NCI-H1436 (cell line): ENCODE measurements at places on chromosomes 5 and 9.

DNA sequence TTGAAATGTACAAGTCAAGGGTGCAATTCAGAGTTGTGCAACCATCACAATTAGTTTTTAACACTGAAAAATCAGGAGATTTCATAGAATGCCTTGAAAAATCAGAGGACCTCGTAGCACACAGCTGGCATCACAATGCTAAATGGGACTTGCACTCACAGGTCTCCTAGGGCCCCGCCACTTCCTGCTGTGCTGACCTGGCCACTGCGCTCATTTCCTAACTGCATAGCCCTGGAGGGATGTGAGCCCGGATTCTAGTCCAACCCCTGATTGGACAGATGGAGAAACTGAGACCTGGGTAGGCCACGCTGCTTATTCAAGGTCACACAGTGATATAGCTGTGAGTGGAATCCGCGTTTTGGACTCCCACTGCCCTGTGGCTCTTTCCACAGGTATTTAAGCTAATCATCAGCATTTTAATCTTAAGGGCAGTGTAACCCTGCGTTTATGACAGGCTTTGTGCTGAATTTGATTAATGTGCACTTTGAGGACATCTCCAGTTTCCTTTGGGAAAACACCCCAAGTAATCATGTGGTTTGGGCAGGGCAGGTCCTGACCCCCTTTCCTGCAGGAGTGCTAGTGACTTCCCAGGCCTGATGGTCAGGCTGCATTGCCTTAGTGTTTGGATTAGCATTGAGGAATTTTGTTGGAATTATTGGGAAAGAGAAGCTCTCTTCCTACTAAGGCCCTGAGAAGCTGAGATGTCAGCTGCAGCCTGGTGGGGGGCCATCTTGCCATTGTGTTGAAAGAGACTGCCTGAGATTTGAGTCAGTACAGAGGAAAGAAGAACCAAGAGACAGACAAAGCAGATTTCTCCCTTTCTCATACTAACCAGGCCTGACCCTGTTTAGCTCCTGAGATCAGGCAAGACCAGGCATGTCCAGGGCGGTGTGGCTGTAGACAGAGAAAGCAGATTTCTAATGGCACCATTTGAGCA lies 36.2 kb downstream of the STC2 start:
- DNase-seq: no peak

DNA sequence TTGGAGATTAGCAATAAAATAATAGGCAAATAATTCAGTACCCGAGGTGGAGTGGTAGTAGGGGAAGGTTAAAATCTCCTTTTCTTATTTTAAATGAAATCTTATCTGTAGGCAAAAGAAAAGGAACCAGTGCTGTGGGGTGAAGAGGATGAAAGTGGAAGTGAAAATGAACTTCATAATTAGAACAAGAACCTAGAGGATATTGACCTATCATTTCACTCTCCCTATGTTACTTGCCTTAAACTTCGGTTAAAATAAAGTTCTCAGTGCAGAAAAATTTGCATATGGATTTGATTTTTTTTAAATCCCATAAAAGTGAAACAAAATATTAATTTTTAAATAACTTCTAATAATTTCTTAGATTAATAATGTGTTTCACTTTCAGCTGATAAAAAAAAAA lies 1094.9 kb upstream of the C9orf72 start:
- DNase-seq: no peak

DNA sequence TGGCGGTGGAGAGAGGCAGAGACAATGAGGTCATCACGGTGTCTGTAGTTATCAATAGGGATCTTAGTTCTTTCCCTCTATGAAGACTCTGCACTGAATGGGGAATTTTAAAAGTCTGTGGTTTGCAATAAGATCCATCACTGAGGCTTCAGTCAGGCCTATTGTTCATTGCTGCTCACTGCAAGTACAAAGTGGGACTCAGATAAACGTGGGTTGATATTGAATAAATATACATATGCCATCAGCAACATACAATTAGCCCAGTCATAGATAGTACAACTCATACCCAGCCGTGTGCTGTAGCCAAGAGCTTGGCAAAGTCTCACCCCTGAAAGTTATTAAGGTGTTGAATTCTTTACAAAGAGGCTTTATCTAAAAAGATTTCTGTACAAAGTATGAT lies 88.4 kb downstream of the ENC1 start:
- no peak for DNase-seq

DNA sequence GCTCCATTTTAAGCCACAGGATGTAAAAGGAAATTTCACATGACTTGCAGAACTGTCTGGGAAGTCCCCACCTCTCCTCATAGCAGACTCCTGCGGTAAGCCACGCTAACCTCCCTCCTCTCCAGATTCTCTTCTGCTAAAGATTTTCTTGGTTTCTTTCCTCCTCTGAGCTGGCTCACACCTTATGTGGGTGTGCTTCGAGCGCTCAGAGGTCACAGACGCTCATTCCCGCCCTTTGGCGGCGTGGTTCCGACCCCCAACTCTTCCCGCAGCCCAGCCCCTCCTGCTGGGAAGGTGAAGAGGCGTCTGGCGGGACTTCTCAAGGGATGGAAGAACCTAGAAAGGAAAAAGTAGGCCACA lies 32.9 kb upstream of the CDK20 start:
- no peak for DNase-seq

GRCh38 chr5:75202935-75203334 lies 33.7 kb downstream of the ANKRD31 start:
- no peak for DNase-seq

- no peak for DNase-seq
These were observed 69.4 kb upstream of the ADAMTSL1 start for GRCh38 chr9:18404434-18405029.

DNA sequence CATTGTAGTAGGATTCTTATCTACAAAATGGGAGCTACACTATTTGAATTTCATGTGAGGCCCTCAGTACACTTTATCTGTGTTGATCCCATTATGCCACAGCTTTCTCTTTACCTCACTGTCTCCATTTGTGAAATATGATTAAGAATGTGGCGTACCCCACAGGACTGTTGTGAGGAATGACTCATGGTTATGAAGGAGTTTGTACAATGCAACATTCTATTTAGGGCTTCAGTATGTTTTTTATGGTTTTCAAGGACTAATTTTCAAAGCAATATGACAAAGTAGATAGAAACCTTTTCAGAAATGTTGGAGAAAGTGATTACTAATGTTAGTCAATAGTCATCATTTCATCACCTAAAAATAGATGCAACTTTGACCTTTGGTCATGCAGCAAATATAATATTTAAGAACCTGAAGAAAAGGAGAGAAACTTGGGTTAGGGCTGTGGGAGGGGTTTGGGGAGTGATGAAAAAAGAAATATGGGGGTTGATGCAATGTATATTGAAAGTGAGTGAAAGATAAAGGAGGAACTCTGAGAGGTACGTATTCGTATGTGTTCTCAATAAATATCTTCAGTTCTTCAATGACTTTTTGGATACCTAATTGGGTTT lies 53.7 kb upstream of the PIP5K1B start:
- no peak for DNase-seq

DNA sequence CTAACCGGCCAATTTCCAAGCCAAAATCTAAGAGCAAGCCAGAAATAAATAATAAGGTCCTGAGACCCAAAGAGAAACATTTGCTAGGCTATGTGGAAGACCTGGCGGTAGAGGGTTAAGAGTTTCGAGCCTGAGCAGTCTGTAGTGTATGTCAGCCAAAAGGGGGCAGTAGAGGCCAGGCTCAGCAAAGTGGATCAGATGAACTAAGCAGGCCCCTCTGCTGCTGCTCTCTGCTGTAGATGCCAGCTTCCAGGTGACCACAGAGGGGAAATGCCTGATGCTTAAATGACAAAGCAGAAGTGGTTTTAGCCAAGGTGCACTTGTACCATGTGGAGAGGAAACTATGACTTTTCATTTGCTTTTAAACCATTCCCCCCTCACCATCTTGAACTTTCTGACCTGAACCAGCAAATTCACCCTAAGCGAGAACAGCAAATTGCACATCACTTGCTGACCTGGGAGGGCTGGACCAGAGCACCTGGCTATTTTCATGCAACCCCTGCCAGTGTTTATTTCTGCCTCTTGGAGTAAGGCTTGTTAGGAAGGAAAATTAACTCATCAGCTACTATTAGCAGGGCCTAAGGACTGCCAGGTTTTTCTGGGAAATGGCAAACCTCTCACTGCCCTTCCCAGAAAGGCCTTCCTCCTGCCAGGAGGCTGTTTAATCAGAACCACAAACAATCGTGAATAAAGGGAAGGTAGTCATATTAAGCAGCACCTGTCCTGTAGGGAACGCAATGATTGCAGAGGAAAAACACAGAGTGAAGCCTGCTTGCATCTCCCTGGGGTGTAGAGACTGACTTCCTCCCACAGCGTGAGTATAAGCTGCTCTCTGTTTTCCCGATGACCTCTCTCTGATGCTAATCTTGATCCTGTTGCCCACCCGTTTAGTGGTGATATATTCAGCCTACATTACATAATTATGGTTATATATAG lies 818.2 kb downstream of the TLR4 start:
- DNase-seq: peak; percentile 37

DNA sequence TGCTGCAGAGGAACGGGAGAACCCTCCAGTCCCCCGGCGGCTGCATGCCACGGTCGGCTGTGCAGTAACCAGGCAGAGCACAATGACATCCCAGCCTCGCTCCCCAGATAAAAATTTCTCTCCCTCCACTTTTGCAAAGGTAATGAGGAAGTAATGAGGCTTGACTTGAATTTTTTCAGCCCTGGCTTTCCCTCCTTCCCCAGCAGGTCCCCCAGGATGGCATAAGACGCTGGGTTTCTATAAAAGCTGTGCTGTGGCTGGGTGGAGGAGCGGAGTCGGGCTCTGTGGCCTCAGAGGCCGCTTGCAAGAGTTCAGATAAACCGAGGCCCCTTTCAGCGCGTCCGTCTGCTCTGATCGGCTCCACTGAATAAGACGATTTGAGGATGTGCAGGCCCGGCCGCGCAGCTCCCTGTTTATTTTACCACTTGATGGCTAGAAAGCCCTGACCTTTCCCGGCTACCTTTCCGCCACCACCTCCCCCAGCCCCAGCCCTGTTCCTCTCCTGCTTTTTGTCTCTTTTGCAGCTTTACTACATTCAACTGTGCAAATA lies 351.9 kb upstream of the IRX2 start:
- DNase-seq: no peak

DNA sequence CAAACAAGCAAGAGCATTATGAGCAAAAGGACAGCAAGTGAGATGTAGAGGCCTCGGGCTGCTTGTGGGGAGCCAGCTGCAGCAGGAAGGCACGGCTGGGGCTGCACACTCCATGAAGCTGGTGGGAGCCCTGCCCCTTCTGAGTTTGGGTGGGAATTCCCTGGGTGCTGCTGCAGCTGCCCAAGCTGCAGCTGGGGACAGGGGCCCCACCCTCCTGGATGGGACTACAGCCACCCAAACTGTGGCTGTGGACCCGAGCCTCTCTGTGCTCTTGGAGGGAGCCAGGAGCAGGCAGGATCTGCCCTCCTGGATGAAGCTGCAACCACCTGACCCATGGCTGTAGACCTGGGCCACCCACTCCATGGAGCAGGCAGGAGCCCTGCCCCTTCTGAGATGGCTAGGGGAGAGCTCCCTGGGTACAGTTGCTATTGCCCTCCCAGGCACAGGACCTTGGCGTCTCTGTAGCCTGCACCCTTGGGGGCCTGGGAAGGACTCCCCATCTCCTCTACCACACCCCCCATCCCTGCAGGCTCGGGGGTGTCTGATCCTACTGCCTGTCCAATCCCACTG lies 159.1 kb downstream of the ERCC6L2 start:
- DNase-seq: no peak

DNA sequence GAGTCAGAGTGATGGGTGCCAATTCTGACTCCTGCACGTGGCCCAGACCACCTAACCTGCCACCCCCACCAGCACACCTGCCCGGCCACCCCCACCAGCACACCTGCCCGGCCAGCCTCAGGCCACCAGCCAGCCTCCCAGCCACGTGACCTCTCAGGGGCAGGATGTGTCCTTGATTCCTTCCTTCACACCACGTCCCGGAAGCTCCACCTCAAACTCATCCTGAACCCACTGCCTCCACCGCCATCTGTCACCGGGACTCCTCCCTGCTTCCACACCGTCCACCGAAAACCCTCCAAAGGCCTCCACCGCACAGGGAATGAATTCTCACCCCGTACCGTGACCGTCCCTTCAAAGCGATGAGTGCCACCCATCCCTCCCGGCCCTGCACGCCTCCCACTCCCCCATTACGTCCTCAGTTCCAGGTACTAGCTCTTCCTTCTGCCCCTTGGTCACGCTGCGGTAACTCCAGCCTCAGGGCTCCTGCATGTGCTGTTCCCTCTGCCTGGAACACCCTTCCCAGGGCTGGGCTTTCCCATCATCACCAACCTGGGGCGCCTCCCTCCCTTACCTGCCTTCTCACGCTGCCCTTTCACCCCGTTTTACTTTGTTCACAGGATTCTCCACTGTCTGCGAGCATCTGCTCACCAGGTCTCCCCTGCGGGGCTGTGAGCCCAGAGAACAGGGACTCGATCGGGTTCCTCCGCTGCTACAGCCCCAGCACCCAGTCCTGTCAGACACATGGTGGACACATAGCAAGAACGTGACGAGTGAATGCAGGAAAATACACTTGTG lies 82.9 kb downstream of the ADAMTS2 start:
- no peak for DNase-seq

GRCh38 chr9:76451234-76451633 lies 7.7 kb upstream of the GCNT1 start:
- no peak for DNase-seq

- no peak for DNase-seq
These were observed 176.8 kb downstream of the MACROH2A1 start for GRCh38 chr5:135222171-135222681.

- no peak for DNase-seq
These were observed 116.2 kb downstream of the ROR2 start for GRCh38 chr9:91833878-91834255.

GRCh38 chr9:109766351-109766750 lies 13.6 kb upstream of the PALM2AKAP2 start:
- DNase-seq: no peak

DNA sequence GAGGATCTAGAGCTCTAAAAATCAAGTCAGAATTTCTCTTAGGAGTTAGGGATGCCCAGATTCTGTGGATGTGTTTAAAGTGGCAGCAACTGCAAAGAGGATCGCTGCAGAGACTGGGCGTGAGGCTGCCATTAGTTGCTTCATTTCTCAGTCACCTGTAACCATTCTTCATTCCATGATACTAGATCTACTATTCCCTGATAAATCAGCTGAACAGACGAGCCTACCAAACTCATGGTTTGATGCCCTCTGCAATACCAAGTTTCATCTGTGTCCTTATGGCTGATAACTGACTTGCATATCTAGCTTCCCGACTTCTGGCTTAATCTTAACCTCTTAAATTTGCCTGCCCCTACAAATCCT lies 33.3 kb downstream of the UBE2R2 start:
- no peak for DNase-seq

DNA sequence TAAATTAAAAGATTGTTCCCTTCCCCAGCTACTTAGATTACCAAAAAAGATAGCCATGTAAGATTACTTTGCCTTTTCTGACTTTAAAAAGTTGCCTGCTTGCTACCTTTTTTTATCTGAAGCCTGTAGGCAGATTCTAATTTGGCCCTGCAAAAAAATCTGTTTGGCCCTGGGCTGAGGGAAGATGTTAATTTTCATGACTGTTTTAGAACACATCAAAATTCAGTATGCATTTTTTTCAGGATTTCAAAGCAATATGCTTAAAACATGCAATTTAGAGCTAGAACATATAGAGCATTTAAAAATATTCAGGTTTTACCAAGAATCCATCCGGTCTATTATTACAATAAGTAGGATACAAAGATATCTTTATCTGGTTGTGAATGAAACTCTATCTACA lies 563.6 kb downstream of the NR2F1-AS1 start:
- no peak for DNase-seq

GRCh38 chr5:143319437-143320227 lies 83.9 kb downstream of the NR3C1 start:
- no peak for DNase-seq
